Effector CD8-positive, alpha-beta T cell (primary cell): ENCODE measurements at places on chromosomes 6 and 20.

DNA sequence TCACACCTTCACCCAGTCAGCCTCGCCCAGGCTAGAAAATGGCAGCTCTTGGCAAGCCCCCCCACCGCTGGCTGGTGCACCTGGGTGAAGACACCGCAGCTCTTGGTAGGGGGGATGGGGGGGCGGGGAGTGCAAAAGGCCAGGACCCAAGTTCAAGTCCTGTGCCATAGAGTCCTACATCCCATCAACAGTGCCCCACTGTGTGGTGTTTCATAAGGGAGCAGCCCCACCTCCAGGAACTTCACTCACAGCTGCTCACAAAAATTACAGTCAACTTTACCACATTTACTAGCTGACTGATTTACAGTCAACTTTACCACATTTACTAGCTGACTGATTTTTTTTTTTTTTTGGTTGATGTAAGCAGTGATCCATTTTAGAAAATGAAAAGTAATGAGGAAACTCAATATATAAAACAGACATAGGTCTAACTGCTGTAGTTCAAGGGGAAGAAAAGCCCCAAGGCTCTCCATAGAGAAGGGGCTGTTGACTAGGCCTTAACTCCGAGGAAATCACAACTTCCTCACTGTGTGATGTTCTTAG is 208.9 kb upstream of the SNX9 start:
- DNase-seq: no peak

GRCh38 chr6:5679691-5680090 is 327.0 kb downstream of the NRN1 start:
- DNase-seq: no peak

GRCh38 chr6:161274488-161274858 is 612 bp upstream of the AGPAT4 start:
- no peak for DNase-seq

DNA sequence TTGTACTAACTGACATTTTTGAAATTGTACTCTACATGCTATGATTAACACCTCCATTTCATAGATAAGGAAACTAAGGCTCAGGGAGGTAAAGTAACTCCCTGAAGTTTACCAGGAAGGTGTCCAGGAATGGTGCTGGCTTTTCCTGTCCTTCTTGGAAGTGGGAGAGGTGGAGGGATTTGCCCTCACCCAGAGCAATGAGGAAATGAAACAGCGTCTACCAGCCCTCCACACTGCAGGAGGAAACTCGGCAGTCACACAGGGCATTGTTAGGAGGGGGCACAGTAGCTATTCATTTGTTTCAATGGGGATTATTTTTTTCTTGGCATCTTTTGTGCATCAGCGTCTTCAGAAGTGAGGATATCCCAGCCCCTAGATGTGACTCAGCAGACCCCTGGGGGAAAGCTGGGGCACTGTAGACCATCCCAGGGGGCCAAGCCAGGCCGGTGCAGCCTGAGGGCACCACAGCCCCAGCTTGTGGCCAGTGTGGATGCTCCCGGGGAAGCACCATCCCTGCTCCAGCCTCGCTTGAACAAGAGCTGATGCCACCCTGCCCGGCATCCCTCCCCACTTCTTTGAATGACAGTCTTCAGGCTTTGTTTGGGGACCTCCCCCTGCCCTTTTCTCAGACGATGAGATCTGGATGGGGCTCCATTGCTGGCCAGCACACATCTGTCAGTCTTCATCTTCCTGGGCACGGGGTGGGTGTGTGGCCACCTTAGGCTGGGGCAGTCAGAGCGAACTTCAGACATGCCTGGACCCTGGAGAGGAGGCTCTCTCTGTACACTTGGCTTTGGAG is 224.4 kb upstream of the PMEPA1 start:
- no peak for DNase-seq

DNA sequence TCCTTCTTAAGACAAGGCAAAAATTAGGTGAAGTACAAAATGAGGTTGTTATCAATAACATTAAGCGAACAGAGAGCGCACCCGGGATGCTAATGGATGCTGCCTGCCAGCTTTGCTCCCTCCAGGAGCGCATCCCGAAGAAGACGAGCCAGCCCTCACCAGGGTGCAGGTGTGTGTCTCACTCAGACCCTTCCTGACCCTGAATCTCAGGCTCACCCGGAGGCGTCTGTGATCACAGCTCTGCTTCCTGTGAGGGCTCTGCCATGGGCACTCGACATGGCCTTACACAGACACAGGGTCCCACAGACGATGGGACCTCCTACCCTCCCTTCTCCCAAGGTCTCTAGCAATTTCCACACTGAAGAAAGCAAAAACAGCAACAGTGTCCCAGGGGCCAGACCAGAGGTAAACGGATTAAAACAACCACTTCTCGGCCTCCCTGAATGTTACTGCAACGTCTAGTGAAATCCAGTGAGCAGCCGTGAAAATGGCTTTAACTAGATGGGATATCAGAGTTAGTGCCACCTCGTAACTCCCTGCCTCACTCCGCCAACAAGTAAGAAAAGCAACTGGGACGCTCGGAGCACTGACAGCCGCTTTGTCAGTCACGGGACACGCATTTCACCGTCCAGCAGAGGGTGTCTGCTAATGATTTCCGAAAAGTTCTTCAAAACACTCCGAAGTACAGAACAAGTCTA is 11.7 kb downstream of the ZBTB46 start:
- no peak for DNase-seq

GRCh38 chr20:38338849-38339520 is 7.3 kb upstream of the LBP start:
- no peak for DNase-seq

GRCh38 chr6:21457647-21458046 is 135.9 kb upstream of the SOX4 start:
- DNase-seq: no peak

DNA sequence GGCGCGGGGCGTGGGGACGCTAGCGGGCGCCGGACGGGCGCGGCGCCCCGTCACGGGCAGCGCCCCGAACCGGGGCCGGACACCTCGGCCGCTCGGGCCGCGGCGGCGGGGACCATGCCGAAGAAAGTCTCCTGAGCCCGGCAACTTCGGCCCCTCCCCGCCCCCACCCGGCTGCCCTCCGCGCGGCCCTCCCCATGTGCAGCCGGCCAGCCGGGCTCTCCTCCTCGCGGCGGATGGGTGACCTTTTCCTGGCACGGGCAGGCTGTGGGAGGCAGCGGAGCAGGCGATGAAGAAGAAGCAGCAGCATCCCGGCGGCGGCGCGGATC is 278 bp downstream of the UST start:
- DNase-seq: no peak

DNA sequence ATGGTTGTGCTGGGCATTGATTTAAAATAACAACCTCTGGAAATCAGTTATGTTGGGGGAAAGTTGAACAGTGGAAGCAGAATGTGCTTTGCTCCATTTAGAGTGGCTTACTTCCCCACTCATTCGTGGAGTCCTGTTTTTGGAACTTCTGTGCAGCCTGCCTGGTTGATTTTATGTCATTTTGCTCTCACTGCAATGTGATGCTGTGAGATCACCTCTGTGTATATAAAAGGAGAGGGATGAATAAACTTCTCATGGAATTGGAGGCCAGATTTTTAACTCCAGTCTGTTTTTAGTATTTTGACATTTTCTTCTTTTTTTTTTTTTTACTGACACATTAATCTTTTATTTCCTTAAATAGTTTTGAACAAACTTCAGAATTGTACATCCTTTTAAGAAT is 139.0 kb downstream of the FNDC1 start:
- DNase-seq: no peak

DNA sequence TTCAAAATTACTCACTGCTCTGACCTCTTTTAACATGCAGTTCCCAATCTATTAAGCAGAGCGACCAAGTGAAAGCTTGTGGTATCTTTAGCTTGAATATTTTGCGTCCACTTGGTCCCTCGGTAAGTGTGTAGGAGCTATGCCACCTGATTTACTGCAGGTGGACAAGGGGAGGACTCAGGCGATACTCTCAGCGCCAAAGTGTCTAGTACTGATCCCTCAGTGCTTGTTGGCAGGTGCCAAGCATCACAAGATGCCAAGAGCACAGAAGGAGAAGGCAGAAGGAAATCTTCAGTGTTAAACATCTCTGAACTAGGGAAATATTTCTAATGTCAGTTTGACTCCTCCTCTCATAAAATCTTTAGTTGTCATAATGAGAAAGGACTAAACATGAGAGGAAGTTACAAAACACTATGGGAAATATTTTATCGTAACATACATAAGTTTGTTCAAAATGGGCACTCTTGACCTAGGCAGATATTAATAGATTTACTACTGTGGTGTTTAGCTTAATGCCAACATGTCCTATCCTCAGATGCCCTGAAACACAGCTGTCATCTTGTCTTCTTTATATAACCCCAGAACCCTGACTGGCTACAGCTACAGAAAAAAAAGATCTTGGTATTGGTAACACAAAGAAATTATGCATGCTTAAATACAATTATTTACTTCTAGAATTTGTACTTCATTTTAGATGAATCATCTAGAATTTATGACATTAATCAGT is 19.5 kb downstream of the NHLRC1 start:
- no peak for DNase-seq

DNA sequence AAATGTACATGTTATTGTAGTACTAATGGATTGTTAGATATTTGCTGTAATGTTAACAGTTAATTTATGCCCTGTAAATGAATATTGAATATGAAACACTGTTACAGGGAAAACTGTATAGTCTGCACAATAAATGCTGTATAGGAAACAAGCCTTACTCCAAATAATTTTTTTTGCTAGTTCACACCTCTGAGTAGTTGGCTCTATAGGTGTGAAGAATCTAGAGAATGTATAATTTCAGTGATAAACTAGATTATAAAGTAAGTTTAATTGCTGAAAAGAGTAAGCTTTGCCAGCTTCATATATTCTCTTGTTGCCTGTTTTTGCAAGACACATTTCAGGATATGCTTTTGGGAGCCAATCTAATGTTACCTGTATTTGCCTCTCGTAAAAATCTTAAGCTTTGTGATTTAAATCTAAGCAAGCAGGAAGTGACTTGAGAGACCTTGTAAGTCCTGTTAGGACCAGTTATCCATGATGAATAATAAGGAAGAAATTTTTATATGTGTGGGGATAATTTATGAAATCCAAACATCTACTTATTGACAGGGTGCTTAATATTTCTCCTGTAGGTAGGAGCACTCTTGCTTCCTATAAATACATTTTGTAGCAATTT is 232.4 kb downstream of the ZFAND3 start:
- DNase-seq: no peak

GRCh38 chr6:25350573-25350972 is 71.4 kb downstream of the CARMIL1 start:
- DNase-seq: no peak

DNA sequence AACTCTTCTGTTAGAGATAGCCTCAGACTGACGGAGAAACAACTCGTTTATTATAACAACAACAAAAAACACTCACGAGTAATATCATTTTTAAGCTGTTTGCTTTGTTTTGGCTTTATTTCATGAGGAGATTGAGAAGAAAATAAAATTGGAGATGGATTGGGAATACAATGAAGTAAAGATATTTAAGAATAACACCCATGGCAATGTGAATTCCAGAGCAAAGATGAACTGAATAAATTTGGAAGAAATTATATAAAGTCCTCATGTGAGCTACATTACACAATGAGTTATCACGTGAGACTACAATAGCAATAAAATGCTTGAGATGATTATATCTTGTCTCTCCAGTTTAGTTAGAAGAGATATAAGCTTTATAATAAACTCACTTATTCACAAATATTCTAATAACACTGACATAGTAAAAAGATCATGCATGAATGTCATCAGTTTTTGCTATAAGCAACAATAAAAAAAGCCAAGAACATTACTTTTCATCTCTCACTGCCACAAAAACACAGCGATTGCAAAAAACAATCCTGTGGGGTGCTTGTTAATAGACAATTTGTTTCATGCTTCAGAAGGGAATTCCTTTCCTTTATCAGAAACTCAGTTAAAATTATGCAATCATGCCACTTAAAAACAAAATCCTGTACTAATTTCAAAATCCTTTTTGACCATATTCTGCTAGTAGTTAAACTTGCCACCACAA is 696.7 kb upstream of the MARCKS start:
- DNase-seq: no peak

DNA sequence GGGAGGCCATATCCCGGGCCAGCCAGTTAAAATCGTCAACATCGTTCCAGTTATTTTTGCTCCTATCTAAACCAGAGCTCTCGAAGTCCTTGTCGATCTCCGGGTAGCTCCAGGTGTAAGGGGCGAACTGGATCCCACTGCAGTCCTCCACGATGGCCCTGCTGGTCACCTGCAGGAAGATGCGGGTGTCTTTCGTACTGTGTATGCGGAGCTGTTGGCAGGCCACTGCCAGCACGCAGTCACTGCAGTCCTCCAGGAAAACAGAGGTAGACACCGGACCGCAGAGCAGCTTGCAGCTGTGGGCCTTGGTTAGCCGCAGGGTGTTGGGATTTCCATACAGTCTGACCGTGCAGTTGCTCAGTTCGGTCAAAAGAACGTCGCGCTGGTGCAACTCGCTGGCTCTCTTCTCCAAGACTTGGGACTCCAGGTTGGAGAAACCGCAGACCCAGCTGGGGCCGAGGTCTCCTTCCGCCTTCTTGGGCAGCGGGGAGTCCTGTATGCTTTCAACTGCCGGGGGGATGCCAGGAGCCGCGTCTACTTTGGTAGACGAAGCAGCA is 742 bp downstream of the TBCC start:
- DNase-seq: no peak

GRCh38 chr6:68711386-68712000 is 76.4 kb downstream of the ADGRB3 start:
- no peak for DNase-seq
